ENCODE measurements at places on chromosomes 12 and 14.
A peak's percentile ranks its signal among the peaks of the same experiment; 100 is the strongest.

- DNase-seq = no peak
Observed at GRCh38 chr12:123141615-123142517, 9.0 kb downstream of the PITPNM2 start.

DNA sequence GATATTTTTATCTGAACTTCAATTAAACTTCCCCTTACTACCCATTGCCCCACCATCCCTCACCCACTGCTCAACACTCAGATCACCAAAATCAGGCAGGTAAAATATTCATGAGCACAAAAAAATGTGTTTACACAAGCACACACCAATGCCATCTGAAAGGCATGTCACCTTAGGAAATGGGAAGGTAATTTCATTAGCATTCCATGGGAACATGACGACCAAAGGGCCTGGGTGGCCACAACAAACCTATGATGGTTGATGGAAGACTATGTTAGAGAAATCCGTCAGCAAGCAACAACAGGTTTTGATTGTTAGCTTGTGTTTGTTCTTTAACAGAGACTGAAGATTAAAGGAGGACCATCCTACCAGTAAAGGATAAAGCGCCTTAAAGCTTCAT is 97.6 kb downstream of the BCAT1 start:
- DNase-seq = no peak

DNA sequence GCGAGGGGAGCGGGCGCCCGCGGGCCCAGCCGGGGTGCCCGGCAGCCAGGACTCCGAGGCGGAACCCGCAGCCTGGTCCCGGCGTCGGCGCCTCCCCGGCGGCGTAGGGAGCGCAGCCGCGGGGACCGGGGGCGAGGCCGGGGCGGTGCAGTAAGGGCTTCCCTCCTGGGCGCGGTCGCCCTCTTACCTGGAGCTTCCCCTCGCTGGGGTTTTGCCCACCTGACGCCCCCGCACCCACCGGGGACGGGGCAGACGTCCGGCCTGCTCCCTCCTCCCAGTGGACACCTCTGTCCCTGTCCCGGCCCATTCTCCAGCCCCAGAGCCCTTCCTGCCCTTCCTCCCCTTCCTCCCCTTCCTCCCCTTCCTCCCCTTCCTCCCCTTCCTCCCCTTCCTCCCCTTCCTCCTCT is 413 bp upstream of the TUBA1C start:
- no peak for DNase-seq

DNA sequence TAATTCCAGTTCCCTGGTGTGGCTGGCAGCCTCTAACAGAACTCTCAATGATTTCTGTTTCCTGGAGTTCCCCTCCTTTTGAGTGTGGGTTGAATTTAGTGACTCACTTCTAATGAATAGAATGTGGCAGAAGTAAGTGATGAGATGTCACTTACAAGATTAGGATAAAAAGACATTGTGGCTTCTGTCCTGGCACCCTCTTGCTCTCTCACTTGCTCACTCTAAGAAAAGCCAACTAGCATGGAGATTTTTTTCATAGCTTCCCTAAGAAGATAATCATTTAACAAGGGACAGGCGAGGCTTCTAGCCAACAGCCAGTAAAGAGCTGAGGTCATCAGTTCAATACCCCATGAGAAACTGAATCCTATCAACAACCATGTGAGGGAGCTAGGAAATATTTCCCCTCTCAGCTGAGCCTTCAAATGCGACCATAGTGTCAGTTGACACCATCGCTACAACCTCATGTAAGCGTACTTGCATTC is 156.7 kb downstream of the TMTC3 start:
- DNase-seq = no peak

- peak; percentile 71 for DNase-seq
Observed at GRCh38 chr14:64880221-64881121, 764 bp upstream of the SPTB start.

DNA sequence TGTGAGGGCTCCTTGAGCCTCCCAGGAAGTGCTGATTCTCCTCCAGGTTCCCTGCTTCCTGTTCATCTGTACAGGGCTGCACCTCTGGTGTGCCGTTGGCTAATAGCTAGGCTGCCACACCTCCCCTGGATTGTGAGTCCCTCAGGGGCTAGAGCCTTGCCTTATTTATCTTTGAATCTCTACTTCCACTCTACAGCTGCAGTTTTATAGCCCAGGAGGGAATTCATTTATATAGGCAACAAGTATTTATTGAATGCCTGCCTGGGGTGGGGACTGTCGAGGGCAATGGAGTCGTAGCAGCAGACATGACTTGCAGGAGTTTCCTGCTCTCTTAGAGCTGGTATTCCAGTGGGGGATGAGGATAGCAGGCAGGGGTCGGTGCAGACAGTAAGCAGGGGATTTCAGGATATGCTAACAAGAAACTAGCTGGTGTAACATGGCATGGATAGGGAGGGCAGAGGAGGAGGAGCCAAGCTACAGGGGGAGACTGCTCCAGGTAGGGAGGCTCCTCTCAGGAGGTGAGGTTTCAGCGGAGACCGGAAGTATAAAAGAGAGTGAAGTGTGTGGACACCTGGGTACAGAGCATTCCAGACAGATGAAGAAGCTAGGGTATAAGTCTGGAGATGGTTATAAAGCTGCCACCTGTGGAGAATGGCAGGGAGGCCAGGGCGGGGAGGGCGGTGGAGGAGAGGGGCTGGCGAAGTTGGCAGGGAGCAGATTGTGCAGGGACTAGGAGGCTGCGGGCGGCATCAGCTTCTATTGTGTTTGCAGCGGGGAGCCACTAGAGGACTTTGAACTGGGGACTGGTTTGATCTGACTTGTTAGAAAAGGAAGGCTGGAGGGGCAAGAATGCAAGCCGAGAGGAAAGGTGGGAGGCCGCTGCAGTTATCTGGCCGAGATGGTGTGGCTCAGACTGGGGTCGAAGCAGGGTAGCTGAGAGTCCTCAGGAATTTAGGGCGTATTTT is 17.2 kb downstream of the USP30 start:
- DNase-seq = no peak

- DNase-seq = no peak
Observed at GRCh38 chr12:68081561-68081960, 78.0 kb downstream of the IFNG start.

GRCh38 chr12:132825861-132826260 is 2.8 kb downstream of the GOLGA3 start:
- no peak for DNase-seq

DNA sequence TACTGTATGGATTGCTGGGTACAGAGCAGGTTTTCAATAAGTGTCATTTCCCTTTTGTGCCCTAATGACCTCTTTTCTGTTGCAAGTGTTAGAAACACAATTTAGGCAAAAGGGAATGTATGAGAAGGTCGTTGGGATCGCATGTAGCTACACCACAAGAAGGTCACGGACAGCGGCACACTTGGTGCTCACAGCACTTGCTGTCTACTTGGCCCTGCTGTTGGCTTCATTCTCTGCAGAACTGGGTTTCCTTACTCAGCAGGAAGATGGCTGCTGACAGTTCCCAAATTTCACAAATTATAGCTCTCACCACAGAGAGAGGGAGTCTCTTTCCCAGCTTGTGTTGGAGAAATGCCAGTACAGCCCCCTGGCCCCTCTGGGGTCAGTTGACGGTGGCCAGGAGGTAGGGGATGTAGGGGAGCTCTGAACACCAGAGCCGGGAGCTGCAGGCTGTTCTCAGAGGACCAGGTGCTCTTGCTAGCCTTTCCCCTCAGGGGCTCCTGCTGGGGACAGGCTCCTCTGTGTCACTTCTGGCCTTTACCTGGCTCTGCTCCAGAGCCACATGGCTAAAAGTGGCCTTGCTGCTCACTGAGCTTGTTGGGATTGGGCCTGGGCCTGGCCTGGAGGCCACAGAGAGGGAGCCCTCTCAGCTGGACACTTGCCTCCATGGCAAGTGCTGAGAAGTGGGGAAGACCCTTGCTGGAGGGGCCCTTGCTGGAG is 50.9 kb upstream of the BCL7A start:
- DNase-seq = no peak

- DNase-seq = peak; percentile 85
Observed at GRCh38 chr12:102948941-102949352, 8.5 kb upstream of the ASCL1 start.

- DNase-seq = no peak
Observed at GRCh38 chr12:81610955-81611889, 147.9 kb downstream of the PPFIA2 start.

GRCh38 chr12:82029936-82030335 is 270.8 kb upstream of the PPFIA2 start:
- no peak for DNase-seq

- DNase-seq = no peak
Observed at GRCh38 chr12:95173392-95174251, 43.6 kb downstream of the FGD6 start.

DNA sequence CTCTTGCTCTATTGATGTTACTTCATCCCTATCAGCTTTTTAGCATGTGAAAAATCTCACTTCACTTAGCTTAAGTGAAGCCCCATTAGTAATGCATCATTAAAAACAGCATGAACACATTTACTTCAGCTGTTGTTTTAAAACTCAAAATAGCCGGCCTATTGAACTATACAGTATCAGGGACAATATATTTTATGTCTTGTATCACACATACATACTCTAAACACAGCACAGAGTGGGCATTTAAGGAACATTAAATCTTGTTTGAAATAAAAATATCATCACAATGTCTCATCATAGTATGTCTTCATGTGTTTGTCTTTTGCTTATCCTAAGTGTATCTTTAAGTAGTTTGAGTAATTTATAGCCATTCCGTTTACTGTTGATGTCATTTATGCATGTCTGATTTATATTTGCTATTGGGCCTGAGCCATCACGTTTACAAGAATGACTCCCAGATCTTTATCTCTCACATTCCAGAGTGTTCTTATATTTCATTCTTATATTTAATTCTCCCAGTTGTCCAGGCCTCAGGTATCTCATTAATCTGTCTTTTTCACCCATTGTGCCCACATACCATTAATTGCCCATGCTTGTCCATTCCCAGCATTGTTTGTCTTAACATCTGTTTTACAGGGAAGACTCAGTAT is 57.5 kb downstream of the ARHGAP5 start:
- no peak for DNase-seq

GRCh38 chr14:24369907-24370687 is 2.1 kb downstream of the NFATC4 start:
- no peak for DNase-seq

DNA sequence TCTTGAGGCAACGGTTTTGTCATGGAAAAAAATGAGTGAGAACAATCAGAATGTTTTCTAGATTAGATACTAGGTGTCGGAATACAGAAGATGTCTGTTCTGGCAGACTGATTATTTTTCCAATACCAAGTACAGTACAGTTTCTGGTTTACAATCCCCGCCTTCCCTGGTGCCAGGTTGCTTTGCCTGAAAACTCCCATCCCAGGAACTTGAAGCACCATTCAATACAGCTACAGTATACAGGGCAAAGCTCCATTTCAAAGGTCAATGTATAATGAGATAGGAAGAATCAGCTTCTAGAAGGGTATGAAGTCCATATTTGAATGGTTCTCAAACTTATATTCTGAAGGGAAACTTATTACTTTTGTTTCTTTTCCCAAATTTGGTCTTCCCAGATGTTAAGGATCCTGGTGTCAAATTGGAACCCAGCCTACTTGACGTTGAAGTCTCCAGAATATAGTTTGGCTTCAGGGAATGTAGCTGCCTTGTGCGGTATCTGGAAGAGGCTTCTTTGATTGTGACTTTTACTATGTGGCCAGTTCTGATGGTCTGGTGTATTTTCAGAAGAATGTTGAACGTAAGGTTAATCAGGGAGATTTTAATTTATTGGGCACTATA is 238.0 kb upstream of the ATP2B1 start:
- DNase-seq = no peak

DNA sequence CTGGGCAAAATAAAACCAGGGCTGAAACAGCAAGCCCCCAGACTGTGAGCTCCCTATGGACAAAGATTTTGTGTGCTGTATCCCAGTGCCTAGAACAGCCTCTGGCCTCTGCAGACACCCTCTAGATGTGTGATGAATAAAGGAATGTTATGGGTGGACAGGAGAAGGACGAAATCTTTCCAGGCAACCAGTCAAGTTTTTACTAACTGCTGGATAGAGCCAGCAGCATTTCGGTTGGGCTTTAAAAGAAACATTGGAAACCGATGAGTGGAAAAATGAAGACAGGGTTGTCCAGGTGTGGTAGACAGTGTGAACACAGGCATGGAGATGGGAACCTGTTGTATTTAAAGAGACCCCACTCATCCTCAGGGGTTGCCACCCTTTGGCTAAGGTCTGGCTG is 4.0 kb downstream of the CHGA start:
- no peak for DNase-seq

DNA sequence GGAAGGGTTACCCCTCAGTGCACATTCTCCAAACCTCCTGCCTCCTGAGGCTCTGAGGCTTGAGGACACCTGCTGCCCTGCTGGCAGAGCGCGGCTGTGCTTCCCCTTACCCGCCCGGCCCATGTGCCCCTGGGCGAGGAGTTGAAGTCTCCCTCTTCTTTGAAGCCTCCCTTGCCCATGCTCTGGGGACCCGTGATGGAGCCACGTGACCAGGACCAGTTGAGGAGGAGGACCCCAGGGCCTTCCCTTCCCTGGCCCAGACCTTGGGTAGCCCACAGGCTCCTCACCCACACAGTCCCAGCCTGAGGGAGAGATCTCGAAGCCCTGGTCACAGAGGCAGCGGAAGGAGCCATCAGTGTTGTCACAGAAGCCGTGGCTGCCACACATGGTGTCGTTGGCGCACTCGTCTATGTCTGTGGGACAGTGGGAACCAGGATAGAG is 12.9 kb downstream of the ISCA2 start:
- no peak for DNase-seq

DNA sequence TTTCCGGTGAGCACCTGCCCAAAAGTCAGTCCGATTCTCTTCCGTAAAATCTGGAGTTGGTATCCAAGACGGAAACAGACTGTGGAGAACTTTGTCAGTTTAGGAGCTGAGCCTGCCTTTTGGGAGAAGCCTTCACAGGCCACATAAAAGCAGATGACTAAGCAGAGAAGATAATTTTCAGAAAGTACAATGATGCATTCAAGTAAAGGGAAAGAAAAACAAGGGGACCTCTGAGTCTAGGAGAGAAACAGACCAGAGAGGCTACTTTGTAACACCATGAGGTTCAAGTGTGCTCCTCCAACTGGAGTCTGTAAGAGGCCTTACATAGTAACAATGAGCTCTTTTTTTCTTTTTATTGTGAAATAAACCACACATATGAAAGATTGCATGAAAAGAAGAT is 21.1 kb downstream of the TMED8 start:
- no peak for DNase-seq

DNA sequence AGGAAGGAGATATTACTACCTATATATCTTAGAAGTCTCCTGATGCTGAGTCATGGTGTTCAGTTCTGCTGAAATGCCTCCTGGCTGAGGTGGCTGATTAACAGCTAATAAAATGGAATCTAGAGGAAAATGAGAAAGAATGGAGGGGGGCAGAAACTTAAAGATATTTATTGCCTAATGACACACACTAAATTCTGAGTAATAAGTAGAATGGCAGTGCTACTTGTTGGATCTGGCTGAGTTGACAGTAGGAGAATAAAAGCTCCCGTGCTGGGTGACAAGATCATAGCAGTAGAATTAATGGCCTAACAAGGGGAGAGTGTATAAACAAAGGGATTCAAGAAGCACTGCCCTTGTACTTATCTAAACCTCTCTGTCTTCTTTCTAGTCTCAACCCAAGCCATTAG is 137.5 kb downstream of the CNTN1 start:
- no peak for DNase-seq

DNA sequence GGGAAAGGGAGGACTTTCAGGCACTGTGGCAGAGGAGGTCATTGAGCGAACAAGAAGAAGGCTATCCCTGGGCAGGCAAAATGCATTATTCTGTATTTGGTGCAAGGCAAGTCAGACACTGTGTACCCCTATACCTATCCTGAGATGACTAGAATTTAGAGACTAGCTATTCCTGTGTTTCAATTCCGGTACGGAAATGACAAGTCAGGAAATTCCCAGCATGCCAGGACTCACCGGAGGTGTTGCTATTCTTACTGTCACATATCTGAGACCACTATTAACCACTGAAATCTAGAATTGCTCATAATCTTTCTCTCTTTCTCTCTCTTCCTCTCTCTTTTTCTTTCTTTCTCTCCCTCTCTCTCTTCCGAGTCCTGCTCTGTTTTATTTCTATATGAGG is 297.1 kb downstream of the PDZRN4 start:
- DNase-seq = no peak
